Activated CD4-positive, alpha-beta T cell treated with anti-CD3 and anti-CD28 coated beads, Interleukin-2, amount 50 U/mL, for 4 hours (primary cell): ENCODE measurements at places on chromosomes 1 and 21.

GRCh38 chr1:22287946-22288520 is 145.1 kb upstream of the WNT4 start:
- DNase-seq: no peak

GRCh38 chr1:178642282-178642681 is 82.8 kb upstream of the RALGPS2 start:
- no peak for DNase-seq

- DNase-seq: no peak
Observed at GRCh38 chr21:15054606-15055239, 10.1 kb downstream of the NRIP1 start.

DNA sequence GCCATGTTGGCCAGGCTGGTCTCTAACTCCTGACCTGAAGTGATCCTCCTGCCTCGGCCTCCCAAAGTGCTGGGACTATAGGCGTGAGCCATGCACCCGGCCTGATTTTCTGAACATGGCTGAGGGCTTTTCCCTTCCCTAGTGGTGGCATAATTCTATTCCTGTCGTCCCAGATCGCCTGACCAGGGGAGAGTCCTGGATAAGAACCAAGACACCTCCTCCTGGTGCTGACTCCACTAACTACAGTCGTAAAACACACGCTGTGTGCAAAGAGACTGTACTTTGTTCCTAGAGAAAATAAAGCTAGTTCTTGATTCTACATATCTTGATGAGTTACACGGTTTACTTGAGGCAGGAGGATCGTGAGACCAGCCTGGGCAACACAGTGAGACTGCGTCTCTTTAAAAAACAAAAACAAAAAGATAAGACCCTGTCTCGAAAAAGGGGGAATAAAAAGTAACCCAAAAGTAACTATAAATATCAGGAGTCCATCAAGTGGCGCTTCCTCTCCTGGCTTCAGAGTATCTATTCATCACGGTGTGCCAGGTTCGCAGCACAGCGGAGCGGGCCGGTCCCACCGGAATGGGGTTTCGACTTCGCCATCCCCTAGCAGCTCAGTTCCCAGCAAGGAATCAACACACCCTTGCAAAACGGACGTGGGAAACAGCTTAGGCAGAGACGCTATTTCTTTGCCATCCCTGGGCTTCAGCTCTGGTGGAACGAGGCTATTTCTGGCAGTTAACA is 973 bp downstream of the SDF4 start:
- no peak for DNase-seq

- DNase-seq: no peak
Observed at GRCh38 chr1:167219194-167219593, 1.5 kb upstream of the POU2F1 start.

- peak; percentile 44 for DNase-seq
Observed at GRCh38 chr1:29124366-29125236, 898 bp upstream of the TMEM200B start.

GRCh38 chr1:211741788-211742187 is 66.4 kb upstream of the NEK2 start:
- no peak for DNase-seq

- no peak for DNase-seq
Observed at GRCh38 chr1:55968661-55969060, 610.7 kb downstream of the PLPP3 start.

GRCh38 chr1:190957565-190957964 is 479.9 kb upstream of the BRINP3 start:
- DNase-seq: no peak

GRCh38 chr1:233328142-233328921 is 808 bp downstream of the MAP3K21 start:
- DNase-seq: peak; percentile 19

- no peak for DNase-seq
Observed at GRCh38 chr1:40014253-40014706, 26.2 kb upstream of the CAP1 start.

- DNase-seq: no peak
Observed at GRCh38 chr1:164516591-164516990, 42.4 kb upstream of the PBX1 start.

DNA sequence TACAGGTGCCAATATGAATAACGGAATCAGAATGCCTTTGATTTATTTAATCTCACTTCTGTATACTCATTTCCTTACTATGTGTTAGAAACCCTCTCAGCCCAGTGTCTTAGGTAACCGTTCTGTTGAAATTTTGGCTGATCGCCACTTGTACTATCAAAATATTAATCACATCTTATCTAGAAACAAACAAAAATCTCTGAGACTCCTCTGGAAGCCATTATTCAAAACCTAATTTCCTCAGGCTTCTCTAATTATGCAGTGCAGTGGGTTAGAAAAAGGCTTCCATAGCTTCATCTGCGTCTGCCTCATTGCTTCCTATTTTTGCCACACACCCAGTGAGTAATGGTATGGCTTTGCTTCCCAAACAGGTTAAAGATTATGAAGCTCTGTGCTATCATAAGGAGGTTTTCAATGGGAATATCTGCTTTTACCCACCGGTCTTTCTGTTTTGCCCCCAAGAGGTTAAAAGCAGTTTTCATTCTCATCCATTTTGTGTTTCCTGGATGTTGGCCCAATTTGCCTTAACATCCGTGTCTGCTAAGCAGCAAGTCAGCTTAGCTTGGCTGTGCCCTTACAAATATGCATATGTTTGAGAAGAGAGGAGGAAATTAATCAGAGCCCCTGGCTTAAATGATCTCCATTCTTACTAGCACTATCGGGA is 129.6 kb downstream of the RYR2 start:
- no peak for DNase-seq

DNA sequence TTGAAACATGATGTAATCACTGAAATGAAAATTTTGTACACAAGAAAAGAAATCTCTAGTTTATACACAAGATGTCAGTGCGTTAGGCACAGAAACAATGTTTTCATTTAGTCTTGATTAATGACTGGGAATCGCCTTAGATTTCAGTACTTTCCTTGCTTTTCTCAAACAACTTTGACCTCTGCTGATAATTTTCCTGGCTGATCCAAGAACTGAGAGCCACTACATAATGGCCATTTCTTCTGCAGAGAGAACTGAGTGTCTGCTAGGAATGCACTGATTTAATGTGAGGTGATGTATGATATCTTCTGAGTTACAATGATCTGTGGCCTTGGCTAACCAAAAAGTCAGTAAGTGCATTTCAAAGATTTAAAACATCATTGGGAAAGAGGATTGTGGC is 308.1 kb downstream of the CTH start:
- DNase-seq: no peak

DNA sequence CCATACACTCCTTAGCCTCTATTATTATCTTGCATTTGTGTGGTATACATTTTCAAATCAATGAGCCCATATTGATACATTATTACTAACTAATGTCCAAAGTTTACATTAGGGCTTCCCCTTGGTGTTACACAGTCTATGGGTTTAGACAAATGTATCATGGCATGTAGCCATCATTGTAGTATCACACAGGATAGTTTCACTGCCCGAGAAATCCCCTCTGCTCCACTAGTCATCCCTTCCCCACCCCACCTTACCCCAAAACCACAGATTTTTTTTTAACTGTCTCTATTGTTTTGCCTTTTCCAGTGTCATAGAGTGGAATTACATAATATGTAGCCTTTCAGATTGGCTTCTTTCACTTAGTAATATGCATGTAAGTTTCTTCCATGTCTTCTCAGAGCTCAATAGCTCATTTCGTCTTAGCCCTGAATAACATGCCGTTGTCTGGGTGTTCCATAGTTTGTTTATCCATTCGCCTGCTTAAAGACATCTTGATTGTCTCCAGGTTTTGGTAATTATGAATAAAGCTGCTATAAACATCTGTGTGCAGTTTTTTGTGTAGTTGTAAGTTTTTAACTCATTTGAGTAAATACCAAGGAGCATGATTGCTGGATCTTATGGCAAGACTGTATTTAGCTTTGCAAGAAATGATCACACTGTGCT is 86.4 kb upstream of the LYST start:
- no peak for DNase-seq

DNA sequence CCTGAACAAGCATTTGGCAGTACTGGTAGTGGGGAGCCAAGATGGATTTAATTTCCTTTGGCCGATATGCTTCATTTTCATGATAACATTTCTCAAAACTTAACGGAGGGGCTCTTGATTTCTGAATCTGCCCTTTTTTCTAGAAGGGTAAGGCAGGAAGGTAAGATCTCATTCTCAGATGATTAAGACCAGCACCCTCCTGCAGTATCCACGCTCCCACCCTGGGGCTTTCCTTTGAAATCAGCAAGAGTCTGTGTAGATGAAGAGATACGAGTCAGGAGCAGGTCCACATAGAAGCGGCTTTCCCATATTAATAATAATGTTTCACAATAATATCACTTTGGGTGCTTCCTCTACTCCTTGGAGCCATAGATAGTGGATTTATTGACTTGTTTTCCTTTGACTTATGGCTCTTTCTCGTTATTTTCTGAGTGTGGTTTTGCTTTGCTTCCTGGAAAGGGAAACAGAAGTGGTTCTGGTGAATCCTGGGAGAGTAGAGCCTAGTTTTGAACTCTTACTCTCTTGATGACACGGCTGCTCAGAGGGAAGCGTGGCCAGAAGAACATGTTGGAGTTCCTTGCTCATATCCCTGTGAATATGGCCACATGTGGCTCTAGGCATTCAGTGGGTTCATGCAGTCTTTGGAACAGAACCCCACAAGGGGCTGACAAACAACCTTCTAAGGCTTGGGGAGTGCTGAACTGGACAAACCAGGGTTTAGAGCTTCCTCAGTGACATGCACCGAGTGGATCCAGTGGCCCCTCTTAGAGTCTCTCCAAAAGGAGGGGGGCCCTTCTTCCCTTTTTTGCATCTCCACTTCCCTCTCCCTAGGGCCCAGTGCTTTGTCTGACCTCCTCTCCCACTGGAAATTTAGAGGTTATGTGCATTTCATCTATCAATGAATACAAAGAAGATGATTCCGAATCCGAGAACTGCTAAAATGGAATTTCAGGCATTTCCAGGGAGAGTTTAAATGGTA is 195.7 kb downstream of the DYRK1A start:
- DNase-seq: no peak

DNA sequence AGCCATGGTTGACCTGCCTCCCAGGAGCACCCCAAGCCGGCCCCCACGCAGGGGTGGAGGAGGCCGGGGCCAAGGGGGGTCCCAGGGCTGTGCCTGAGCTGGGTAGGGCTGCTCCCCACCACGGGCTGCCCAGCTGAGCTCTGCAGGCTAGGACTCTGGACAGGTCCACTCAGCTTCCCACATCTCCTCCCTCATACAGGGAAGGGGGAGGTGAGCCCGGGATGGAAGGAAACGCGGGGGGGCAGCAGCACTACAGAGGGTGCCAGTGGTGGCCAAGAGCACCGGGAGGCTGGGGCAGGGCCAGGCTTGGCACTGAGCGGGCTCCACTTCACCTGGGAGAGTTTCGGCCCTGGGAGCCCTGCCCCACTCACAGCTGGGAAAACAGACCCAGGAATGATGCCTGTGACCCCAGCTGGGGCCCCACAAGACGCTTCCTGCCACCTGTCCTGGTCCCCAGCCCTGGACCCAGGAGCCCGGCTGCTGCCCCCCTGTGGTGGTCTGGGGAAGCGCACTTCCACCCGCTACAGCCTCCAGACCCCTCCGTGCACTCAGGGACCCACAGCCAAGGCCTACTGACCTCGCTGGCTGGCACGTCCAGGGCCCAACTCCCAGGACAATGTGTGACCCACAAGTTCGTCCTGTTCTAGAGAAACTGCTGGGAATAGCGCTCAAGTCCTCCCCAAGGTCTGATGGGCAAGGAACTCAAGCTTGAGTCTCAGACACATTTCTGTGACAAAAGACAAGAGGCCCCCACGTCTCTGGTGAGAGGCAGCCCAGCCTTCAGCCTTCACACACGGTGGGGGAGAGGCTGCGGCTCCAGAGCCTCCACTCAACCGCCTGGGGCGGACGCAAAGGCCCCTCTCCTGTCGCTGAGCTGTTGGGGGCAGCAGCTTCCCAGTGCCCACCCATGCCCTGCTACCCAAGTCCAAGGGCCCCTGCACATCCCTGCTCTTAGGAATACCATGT is 3.0 kb downstream of the AURKAIP1 start:
- DNase-seq: peak; percentile 68

DNA sequence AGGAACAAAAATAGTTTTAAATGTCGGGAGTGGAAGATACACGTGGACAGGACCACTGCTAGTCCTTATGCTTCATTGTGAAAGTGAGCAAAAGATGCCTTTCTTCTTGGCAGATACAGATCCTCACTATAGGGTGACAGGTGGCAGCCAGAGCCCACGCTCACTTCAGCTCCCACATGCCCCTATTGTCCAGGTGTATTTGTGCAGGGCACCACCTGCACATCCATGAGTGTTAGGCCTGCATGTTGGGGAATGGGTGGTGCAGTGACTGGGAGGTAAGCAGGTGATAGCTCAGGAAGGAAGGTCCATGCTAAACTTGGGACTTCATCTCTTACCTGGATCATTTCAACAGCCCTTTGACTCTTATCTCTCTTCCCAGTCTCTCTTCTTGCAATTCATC is 27.4 kb downstream of the SLC5A9 start:
- no peak for DNase-seq

DNA sequence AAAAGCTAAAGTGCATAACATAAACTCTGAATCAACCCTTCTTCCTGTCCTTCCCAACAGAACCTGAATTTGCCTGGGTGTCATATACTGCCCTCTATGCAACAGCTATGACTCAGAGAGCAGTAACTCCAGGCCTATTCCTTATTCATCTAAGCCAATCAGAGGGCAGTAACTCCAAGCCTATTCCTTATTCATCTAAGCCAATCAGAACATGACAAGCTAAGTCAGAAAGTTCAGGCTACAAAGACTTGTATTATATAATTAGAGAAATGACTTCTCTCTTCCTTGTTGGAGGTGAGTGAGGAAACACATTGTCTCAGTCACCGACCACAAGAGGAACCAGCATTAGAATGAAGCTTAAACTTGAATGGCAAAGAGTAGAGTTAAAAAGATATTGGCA is 26.2 kb upstream of the TADA1 start:
- DNase-seq: no peak

DNA sequence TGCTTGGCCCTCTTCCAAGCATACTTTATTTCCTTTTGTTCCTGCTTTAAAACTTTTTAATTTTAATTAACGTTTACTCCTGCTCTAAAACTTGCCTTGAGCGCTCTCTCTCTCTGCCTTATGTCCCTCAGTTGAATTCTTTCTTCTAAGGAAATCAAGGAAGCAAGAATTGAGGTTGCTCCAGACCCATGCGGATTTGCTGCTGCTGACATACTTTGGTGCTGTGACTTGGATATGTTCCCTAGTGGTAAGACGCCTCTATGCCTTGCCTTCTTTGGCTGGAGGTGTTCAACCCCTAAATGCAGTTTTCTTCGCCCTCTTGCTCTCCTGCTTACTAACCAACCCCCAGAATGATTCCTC is 148.1 kb downstream of the ADSS2 start:
- no peak for DNase-seq

- DNase-seq: no peak
Observed at GRCh38 chr21:41920476-41920875, 33.3 kb downstream of the C2CD2 start.

GRCh38 chr1:26907071-26907917 is 6.5 kb downstream of the NR0B2 start:
- DNase-seq: no peak

GRCh38 chr1:94672934-94673333 is 131.4 kb upstream of the F3 start:
- DNase-seq: no peak

DNA sequence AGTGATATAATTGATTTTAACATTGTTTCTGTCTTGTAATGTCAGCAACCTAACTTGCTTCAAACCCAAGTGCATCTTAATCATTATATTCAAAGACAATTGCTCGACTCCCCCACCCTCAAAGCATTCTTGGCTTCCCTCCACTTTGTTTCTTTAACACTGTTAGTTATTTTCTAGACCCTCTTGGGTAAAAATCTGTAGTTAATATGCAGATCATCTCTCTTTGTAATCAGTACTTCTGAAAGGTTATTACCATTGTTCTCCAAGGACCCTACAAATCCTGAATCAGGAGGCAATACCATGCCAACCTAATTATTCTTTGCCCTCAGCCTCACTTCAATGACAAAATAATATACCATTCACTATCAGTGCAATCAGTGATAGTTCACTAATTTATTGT is 1075.7 kb downstream of the AMY1C start:
- DNase-seq: no peak
